ENCODE measurements at places on chromosomes 12 and 14.

- DNase-seq: no peak
Measured at GRCh38 chr12:45732250-45732649, 2.7 kb downstream of the ARID2 start.

DNA sequence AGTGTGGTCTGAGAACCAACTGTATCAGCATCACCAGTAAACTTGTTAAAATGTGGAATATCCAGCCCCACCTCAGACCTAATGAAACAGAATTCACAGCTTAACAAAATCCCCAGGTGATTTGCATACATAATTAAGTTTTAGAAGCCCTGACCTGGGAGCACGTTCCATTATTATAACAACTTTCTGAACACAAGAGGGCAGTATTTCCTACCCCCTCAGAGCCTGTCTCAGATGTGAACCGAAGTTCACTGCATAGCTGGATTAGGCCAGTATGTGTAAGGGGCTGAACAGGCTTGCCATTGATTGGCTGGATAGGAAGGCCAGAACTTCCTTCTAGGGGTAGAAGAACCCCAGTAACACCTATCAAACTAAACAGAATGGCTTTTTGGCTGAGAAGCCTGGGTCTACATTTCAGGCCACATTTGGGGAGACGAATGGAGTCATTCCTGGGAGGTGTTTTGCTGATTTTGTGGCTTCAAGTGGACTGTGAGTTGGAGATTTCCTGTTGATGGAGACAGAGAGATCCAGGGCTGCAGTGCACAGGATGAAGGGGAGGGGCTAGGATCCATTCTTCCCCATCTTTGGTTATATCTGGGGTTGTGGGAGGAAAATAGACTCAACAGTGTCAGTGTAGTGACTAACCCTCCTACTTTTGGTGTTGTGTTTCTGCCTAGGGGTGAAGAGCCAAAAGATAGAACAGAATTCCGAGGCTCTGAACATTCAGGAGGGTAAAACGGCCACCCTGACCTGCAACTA is 94.7 kb upstream of the OR4E1 start:
- DNase-seq: peak; percentile 3

DNA sequence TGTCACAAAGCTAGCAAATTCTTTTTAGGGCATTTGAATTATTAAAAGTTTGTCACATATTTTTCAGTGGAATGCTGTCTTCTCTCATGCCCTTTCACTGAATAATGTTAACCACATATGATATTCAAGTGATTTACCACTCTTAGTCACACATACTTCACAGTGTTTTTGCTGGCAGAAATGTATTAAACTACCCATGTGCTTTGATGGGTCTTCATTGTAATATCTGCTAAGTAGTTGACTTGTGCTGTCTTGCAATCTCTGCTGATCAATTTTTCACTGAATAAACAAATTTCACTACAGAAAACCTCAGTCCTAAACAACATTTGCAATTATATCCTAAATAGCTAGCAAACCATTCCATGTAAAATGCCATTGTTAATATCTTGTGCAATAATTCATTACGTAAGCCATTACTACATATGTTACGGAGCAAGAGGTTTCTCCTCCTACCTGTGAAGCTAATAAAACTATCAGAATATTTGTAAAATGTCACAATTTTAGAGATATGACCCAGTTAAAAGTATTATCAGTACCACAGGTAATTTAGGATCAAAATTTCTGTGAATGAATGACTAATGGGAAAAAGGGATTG is 64.6 kb upstream of the LMO3 start:
- DNase-seq: no peak

- no peak for DNase-seq
Measured at GRCh38 chr12:6073426-6073825, 51.0 kb downstream of the VWF start.

DNA sequence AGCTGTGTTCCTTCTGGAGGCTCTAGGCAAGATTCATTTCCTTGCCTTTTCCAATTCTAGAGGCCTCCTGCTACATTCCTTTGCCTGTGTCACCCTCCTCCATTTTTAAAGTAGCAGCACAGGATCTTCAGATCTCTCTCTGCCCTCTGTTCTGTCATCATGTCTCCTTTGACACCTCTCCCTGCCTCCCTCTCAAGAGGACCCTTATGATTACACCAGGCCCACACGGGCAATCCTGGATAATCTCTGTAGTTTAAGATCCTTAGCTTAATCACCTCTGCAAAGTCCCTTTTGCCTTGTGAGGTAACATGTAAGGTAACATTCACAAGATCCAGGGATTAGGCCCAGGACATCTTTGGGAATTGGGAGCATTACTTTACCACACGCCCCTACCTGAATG is 155.2 kb downstream of the SYNE2 start:
- DNase-seq: no peak

DNA sequence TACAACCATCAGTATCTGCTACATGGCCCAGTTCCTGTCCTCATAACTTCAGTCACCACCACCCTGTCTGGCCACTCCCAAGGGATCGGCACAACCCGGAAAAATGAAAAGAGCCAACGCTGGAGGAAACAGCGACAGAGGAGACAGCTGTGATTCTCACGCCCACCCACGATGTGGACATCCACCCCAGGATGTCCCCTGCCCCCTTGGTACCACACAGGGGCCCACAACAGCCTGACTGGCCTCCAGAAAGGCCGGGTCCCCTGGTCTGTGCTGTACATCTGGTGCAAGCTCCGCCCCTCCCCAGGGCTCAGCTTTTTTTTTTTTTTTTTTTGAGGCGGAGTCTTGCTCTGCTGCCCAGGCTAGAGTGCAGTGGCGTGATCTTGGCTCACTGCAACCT is 12.5 kb downstream of the RPS6KL1 start:
- DNase-seq: no peak

DNA sequence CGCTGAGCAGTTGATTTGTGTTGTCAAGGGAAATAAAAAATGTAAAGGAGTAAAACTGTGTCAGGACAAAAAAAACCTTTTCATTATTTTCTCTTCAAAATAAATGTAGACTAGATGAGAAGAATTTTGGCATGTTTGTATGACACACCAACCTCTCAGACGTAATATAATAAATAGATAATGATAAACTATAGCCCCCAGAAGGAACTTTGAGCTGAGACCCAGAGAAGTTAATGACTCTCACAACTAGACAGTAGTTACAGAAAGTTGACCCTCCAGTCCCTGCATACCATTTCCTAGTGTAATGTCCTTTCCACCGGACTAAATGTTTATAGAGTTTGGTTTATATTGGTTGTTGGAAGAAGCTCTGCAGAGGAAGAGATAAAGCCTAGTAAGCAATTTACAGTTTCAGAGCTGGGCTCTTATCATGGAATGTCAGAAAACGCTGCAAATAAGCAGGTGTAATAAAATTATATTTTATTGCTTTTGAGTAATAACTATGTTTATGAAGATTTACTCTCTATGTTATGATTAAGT is 97.3 kb downstream of the TRHDE start:
- no peak for DNase-seq

DNA sequence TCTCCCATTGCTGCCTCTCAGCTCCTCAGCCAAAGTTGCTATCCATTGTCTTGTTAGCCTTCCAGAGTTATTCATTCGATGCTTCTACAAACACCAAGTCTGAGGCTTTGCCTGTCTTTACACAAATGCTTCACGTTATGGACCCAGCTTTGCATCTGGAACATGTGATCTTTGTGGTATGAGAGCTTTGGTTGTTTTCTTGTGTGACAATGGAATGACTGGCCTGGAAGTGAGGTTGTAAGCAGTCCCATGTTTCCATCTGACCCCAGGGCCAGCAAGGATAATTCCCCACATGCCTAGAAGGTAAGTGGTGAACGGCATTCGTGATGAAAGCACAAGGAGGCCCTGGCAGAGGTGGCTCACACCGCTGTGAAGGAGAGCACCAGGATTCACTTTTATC is 866.7 kb upstream of the TMEM132C start:
- no peak for DNase-seq

- no peak for DNase-seq
Measured at GRCh38 chr12:19431407-19432308, 7.6 kb upstream of the AEBP2 start.

DNA sequence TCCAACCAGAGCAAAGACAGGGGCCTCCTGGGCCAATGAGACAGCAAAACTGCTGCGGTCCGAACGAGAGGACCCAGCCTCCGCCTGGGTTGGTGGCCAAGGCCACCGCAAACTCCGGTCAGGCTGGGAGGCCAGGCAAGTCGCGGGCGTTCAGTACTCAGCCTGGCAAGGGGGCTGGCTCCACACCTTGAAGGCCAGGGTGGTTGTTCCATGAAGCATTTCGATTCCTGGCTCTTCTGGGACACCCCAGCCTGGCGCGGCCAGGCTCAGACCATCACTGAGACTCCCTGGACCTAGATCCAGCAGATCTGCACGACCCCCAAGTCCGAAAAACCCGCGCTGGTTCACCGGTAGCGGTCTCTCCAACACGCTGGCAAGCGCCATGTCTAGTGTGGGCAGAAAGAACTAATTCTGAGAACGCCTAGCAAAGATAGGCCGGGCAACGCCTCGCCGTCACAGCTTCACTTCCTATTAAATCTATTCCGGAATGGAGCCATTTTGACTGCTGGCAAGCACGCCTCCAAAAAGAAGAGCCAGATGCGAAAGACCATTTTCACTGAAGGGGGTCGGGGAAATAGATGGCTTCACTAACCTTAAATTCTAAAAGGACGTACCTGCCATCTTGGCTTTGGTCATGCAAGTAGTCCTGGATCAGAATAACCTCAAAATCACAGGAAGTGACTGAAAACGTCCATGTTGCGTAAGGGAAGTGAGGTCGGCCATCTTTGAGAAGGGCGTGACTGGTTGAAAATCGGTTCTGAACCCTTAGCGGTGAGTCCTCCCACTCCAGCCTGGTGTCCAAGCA is at the start of gene PSMB5:
Gene PSMB5, minus strand, starts transcription at position 403 of the 805 bp plus-strand sequence. Its CDS starts 19 bp downstream, at position 384.
- peak; percentile 99 for DNase-seq

- DNase-seq: peak; percentile 3
Measured at GRCh38 chr12:40104461-40105264, 1.2 kb downstream of the SLC2A13 start.

- DNase-seq: no peak
Measured at GRCh38 chr12:89278862-89279261, 73.4 kb downstream of the DUSP6 start.

- DNase-seq: peak; percentile 55
Measured at GRCh38 chr12:101939856-101940265, 62.5 kb downstream of the DRAM1 start.

DNA sequence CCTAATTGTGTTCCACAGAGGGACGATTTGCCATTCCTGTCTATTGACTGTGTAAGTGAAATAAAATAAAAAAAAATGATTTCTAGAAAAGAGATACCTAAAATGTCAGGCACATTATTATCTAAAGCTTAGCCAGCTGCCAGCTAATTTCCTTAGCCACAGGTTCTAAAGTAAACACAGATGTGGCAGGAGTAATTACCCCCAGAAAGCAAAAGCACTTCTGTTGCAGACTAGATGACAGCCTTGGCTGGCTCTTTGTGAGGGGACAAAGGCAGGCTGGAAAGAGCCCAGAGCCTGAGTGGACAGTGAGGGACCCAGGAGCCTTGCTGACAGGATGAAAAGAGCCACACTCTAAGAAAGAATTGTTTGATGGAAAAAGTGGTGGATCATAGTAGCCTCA is 418.1 kb downstream of the LRIG3 start:
- no peak for DNase-seq

DNA sequence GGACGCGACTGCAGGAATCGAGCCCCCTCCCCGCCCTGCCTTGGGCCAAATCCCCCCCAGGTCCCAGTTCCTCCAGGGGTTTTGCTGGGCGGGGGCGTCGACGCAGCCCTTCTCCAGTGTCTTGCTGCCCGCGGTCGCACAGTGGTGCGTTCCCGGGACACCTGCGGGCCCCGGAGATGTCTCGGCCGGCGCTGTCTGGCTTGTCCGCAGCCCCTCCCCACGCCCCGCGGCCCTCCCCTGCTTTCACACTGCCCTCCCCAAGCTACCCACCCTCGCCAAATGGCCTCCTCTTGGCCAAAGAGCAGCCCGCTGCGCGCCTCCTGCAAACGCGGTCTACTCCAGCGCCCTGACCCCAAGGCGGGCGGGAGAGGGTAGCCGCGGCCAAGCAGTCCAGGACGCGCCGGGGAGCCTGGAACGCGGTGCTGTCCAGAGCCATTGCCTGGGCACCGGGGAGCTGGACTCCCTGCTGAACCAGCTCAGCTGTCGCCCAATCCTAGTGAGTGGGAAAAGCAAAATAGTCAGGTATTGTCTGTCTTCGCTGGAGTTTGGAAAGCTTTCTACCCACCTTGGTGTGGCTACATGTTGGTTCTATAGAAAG is 122.0 kb downstream of the AACS start:
- peak; percentile 4 for DNase-seq

- DNase-seq: no peak
Measured at GRCh38 chr12:64203775-64204174, 18.3 kb downstream of the KICS2 start.

GRCh38 chr12:41795910-41796309 is 348.8 kb downstream of the GXYLT1 start:
- DNase-seq: peak; percentile 8

DNA sequence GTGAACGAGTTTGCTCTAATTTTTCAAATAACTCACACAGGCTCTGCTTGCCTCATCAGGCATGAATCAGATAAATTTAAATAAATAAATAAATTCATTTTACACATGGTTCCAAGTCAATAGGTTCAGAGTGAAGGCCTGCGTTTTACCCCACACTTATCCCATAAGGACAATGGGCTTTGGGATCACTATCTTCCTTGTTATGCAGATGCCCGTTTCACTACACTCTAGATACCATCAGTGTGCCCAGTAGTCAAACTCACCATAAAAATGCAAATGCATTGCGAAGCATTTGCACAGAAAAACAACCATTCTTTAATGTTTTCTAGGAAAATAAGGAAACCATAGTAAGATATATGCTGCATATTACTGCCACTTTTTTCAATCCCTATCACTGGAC is 155.9 kb upstream of the CCDC196 start:
- DNase-seq: no peak

DNA sequence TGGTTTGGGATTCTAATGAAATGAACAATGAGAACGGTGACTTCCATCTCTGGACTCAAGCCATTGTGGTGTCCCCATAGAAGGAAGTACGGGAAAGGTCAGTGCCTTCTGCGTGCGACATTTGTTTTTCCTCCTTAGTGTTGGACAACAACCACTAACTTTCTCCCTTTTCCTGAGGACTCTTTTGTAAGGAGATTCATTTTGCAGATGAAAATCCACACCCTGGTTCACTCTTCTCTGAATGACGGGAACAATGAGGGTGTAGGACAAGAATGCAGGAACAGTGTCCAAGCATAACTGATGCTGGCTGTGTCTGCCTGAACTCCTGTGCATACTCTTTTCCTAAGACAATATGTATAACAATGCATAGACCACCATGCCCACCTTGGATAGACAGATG is 176.4 kb downstream of the STXBP6 start:
- no peak for DNase-seq

Measured in cerebellar cortex (tissue), 1 donor.